ENCODE measurements at places on chromosomes 11 and 22.

- no peak for DNase-seq
Measured at GRCh38 chr11:111349191-111349695, 29.8 kb downstream of the POU2AF1 start.

- no peak for DNase-seq
Measured at GRCh38 chr11:27465629-27466028, 7.0 kb downstream of the LGR4 start.

- DNase-seq: no peak
Measured at GRCh38 chr11:57480409-57481137, 20.2 kb downstream of the RTN4RL2 start.

- no peak for DNase-seq
Measured at GRCh38 chr11:117492578-117493251, 165.1 kb downstream of the CEP164 start.

DNA sequence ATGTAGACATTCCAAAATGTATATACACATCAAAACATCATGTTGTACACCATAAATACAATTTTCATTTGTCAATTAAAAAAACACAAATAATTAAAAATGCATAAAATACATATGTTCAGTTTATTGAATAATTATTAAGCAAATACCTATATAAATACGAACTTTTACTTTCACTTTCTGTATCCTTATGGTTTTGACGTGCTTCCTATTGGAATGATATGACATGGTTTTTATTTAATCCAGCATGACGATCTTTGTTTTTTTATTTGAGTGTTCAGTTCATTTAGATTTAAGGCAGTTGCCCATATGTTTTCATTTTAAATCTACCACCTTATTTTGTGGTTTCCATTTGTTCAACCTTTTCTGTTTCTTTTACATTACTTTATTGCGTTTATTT, 198.3 kb upstream of the PLET1 start:
- no peak for DNase-seq

GRCh38 chr11:111707039-111707690, 59.0 kb downstream of the PPP2R1B start:
- no peak for DNase-seq

DNA sequence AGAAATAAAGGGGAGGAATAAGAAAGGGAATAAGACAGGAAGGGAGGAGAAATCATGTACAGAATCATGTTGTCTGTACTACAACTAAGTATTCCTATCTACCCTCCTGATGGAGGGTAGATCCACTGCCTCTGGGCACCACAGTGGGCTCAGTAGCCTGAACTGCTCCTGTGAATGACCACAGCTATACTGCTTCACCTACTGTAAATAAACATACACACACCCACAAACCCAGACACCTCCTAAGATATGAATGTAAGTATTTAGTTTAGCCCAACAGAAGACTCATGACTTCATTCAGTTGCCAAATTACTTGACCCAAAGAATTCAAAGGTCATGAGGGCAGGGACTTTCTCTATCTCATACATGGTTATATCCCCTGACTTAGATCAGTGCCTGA, 177.3 kb upstream of the C11orf58 start:
- DNase-seq: no peak

DNA sequence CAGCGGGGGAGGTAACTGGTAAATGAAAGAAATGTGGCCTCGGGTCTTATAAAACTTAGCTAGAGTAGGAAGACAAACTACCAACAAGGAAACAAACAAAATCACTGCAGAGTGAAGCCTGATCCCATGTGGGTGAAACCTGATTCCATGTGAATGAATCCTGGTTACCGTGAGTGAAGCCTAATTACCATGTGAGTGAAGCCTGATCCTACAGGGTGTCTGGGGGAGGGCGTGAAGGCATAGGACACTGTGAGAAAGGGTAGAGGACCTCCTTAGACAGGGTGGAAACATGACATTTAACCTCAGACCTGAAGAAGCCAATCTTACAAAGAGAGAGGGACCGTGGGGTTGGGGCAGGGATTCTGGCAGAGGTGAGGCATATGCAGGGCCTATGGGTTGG, 106.2 kb upstream of the USP47 start:
- DNase-seq: no peak

- DNase-seq: no peak
Measured at GRCh38 chr22:36755316-36755715, 20.6 kb downstream of the IFT27 start.

DNA sequence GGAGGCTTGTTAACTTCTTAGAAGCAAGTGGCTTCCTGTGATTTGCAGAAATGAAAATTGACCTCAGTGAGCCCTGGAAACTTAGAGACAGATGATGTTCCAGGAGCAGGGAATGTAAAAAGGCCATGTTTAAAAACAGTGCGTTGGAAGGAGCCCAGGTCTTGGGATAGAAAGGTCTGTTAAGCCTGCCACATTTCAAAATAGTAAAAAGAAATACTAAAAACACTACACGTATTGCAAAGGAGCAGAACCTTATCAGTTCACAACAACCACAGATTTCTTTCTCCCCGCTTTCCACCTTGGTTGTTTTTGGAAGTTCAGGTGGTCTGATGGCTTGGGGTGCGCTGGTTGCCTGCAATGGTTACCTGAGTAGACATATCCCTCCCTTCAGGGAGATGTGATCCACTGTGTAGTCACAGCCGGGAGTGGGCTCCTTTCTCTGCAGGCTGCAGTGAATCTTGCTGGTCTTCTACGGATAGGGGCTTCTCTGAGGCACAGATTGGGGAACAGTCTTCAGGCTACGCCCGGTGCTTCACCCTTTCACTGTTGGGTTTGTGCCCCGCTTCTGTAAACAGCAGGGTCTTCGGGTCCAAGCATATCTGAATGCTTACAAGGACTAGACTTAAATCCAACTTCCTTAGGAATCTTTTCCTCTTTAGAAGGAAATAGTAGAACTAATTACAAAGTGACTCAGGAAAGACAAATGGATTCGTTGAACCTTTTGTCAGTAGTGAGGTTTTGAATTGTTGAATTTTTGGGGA, 1.9 kb downstream of the TEAD1 start:
- no peak for DNase-seq

GRCh38 chr22:17928391-17928790, 96.0 kb downstream of the MICAL3 start:
- DNase-seq: no peak

DNA sequence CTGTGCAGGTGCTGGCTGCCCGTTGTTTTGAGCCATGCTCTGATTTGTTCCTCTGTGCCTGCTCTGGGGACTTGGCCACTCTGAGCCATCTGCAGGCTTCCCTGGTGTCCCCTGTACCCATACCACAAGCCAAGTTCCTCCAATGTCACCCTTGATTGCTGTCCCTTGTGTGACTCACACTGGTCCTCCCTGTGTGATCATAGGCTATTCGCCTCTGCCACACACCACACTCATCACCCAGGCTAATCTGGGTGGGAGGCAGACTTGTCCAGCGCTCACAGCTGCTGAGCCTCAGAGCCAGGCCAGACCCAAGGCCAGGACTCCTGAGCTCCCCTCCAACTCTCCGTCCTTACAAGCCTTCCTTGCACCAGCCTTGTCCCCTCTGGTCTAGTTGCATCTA, 31.7 kb downstream of the IGF2 start:
- no peak for DNase-seq

- no peak for DNase-seq
Measured at GRCh38 chr11:67367761-67368227, 5.6 kb downstream of the CLCF1 start.

GRCh38 chr22:49779853-49780697, 47.6 kb downstream of the BRD1 start:
- DNase-seq: no peak

DNA sequence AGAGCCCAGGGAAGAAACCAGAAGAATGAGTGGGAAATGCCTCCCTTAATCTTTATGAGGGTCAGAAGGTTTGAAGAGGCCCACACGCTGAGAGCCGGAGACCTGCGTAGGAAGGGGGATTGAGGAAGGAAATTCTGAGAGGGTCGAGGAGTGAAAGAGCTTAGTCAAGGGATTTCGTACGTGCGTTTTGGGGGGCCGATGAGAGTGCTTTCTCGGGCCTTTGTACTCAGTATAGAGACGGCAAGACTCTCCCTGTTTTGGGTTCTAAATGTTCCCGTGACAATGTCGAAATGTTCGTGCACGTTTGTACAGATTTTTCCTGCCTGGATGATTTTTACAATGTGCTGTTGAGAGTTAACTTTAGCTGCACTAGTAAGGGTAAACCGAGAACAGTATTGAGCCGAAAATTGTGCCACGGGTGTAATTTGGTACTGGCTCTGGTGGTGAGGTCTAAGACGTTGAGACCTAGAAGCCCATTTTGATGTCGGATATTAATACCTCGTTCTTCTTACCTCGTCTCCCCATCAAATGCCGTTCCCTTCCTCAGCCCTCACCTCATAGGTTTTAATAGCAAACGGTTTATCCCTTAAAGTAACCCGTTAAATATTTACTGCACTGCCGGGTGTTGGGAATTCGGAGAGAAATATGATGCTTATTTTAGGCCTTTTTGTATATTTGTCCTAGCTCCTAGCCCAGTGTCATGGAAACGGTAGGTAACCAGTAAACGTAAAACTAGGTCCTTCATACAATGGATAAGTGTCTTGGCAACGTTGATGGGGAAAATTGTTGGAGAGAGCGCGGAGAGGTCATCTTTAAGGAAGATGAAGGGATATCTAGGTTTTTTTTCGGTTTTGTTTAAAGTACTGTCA, 734 bp downstream of the C11orf58 start:
- no peak for DNase-seq

DNA sequence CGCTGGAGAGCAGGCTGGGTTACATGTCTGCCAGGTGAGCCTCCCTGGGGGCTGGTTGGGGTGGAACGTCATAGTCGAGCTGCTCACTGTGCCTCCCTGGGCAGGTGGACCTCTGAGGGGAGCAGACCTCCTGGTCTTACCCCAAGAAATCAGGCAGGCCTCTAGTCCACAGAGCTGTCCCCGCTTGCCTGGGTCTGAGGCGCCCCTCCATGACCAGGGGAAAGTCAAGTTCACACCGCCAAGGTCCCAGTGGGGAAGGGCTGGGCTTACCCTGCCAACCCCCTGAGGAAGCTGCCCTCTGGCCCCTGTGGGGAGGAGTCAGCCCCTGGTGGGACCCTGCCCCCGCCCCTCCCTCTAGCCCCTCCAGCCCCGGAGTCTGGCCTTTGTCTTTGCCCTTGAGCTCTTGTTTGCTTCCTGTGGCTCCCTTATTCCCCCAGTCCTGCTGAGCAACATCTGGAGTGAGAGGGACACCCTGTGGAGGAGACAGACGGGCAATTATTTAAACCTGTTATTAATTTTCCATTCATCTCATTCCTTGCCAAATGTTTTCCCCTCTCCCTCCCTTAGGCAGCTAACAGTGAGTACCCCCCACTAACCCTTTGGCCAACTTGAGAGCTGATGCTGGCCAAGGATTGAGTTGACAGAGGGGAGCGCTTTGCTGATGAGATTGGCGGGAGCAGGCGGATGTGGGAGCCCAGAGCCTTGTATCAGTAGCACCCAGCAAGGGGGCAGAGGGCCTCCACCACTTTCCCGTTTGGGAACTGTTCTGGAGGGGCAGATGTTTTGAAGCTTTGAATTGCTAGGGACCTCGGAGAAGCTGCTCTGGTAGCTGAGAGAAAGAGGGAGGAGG, 83.4 kb downstream of the CEP164 start:
- no peak for DNase-seq

DNA sequence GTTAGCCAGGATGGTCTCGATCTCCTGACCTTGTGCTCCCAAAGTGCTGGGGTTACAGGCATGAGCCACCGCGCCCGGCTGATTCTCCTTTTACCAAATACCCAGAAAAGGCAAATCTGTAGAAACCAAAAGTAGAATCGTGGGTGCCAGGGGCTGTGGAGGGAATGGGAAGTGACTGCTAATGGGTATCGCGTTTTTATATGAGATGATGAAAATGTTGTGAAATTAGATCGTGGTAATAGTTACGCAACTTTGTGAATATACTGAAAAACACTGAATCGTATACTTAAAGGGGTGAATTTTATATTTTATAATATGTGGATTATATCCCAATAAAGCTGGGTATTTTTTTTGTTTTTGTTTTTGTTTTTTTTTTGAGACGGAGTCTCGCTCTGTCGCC, 48.2 kb upstream of the CREB3L1 start:
- no peak for DNase-seq

GRCh38 chr22:45772743-45773142, 101.1 kb downstream of the ATXN10 start:
- DNase-seq: no peak

DNA sequence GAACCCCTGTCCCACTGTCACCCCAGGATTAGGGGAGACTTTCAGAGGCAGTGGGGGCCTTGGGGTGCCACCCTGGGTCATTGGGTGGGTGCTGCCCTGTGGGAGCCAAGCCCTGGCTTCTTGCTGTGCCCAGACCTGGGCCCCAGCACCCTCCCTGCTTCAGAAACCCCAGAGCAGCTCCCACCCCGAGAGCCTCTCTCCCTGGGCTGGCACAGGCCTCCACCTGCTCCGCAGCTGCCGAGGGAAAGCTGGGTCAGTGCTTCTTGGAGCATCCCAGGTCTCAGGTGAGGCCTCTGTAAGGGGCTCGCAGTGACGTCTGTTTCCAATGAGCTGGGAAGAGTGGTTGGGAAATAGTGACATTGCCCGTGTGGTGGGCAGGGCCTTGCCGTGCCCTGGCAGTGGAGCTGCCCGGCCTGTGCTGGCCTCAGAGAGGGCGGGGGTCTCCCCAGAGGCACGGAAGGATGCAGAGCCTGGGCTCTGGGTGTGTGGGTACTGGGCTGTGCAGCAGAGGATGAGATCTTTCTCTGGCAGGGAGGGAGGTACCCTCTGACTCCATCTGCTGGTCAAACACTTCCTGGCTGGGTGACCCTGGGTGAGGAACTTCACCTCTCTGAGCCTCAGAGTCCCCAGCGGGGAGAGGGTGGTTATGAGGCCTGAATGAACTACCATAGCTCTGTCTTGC, 23.0 kb downstream of the C22orf23 start:
- DNase-seq: no peak

- no peak for DNase-seq
Measured at GRCh38 chr22:47143249-47143938, 380.9 kb downstream of the TBC1D22A start.

DNA sequence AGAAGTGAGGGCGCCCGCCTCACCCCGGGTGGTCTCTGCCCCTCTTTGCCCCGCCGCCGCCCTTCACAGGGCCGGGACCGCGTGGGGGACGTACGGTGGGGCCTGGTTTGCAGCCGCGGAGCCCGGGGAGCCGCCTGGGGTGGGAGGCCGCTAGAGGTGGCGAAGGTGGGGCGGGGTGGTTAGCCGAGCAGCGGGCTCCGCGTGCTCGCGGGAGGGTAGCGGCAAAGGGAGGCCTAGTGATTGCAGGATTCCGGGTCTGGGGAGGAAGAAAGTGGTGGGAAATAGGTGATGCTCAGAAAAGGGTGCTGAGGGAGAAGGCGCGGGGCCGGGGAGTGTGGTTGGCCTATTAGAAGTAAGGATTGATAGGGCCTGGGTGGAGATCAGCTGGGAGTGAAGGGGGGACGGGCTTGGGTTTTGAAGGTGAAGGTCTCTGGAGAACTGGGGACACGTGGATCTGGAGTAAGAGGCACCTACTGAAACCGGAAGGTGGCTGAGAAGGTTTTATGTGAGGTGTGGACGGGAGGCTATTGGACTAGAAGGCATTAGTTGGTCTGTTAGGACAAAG, 571 bp downstream of the FAR1 start:
- DNase-seq: no peak

DNA sequence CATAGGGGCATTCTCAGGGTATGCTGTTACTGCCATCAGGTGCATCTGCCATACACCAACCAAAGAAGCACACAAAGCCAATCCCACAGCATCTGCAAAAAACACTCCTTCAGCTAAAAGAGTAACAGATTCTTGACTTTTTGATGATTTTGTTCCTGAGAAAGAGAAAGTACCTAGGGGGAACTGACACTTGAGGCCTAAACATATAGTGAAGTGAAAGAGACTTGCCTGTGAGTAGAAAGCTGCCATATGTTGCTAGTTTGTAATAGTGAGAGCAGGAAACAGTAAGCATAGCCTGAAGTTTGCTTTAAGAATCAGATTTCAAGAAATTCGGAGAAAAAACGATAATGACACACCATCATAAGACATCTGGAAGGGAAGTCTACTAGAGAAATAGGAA, 97.9 kb upstream of the CTSC start:
- no peak for DNase-seq

Data from GM04504 (cell line).